IPS DF 19.7 (cell line): ENCODE measurements at places on chromosomes 1 and 21.

- no peak for DNase-seq
These were observed 110.9 kb upstream of the C1orf174 start for GRCh38 chr1:4010814-4011605.

GRCh38 chr1:192549937-192550336 is 25.6 kb upstream of the RGS1 start:
- DNase-seq = no peak

GRCh38 chr1:4698911-4699310 is 44.5 kb downstream of the AJAP1 start:
- no peak for DNase-seq

- DNase-seq = no peak
These were observed 242.9 kb downstream of the GRIK1 start for GRCh38 chr21:29696937-29697336.

DNA sequence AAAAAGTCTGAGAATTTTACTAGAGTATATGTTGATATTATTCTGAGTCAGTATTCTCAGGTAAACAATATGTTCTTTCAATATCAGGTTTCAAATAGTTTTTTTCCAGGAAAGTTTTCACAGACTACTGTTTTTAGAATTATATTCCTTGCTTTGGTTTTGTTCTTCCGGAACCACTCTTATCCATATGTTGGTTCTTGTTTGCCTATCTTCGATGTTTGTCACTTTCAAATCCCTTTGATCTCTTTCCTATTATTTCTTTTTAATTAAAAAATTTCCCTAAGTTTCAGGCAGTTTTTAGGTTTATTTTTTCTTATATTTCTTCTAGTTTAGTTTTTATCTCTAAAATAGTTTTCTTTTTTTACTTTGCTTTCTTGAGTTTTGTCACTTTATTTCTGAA is 20.9 kb downstream of the NOS1AP start:
- no peak for DNase-seq

- DNase-seq = no peak
These were observed 228.2 kb downstream of the NFIA start for GRCh38 chr1:61310538-61310937.

DNA sequence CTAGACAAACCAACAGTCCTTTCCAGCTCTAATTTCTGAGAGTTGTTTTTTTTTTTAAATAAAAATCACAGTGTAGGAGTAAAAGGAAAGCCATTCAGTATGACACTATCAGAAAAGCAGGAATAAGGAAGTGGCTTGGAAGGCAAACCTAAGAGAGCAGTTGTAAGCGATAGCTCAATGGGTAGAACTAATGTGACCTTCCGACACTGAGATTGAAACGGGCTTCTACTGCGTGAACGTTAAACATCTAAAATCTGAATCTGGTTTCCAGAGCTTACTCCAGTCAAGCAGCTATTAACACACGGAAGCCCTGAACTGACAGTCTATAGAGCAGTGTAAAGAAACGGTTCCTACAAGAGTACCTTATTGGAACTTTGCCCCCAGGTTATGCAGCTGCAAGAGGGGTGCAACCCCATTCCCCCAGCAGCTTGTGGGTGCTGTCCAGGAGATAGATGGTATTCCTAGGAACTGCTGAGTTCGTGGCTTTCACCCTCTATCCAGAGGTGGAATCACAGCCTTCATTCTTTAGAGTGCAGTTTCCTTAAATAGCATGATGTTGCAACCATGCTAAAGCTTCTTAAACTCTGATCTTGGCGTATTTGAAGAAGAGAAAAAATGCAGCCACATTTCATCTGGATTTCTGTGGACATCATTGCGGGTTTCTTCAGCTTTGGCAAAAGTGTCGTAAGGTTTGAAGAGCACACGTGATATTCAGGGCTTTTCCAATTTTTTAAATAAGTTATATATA is 3.3 kb upstream of the IRF2BP2 start:
- no peak for DNase-seq

- DNase-seq = no peak
These were observed 1.3 kb upstream of the H3-3A start for GRCh38 chr1:226061068-226061840.

- no peak for DNase-seq
These were observed 41.4 kb upstream of the TNR start for GRCh38 chr1:175784831-175785230.

- DNase-seq = no peak
These were observed 428.9 kb downstream of the MATN1 start for GRCh38 chr1:30294508-30294907.

DNA sequence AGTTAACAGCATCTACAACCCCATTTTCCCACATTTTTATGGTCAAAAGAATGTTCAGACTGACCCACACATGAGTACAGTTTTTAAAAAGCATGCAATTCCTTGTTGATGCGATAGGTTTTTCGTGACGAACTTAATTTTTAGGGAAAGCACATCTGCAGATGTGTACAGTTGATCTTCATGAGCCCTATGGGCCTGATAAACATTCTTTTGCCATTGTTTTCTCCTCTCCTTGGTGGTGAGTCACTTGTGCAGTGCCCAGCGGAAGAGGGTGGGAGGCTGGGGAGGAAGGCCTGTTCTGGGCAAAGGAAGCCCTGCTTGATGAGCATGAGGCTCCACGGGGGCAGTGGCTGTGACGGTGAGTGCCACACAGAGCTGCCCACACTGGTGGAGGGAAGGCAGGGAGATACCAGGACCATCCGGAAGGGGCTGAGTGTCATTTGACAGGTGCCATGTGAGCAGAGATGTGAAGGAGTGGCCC is 5.3 kb downstream of the ARF1 start:
- DNase-seq = no peak

DNA sequence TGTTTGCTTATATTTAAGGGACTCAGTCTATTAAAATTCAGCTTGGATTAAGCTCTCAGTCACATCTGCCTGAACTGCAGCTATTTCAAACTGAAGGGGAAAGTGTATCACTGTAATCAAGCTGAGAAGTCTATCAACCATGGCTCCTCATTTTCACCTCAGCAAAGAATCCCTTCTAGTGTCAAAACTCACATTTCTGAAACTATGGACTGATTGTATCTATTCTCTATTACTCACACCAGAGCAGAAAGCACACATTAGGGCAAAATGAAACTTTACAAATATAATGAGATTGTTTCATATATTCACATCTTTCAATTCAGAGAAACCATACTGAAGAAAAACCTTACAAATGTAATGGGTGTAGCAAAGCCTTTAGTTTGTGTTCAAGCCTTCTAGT is 14.6 kb upstream of the C1orf146 start:
- no peak for DNase-seq

- DNase-seq = no peak
These were observed 39.0 kb downstream of the GDAP2 start for GRCh38 chr1:117890452-117890851.

DNA sequence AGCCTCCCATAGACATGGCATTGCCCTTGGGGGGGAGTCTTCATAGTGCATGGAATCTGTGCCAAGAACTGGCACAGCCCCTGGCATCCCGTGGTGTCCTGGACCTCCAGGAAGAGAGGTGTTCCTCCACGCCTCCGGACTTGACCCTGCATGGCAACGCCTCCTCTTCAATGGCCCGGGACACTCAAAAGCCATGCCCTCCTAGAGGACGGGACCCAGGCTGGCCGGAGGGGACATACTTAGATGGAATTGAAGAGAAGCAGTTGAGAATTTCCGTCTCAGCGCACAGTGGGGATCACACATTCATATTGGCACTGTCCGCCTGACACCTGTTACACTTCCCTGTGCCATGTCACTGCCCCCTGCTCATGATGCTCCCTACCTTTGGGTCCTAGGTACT is 38.4 kb upstream of the TENT5C start:
- DNase-seq = no peak

- DNase-seq = no peak
These were observed 14.0 kb upstream of the GBP5 start for GRCh38 chr1:89286549-89287180.

- DNase-seq = no peak
These were observed 48.7 kb upstream of the DMRTA2 start for GRCh38 chr1:50471967-50472366.

- no peak for DNase-seq
These were observed 1.7 kb downstream of the CNTN2 start for GRCh38 chr1:205044741-205045140.

- DNase-seq = no peak
These were observed 54.6 kb downstream of the ADSS2 start for GRCh38 chr1:244397131-244397530.

- no peak for DNase-seq
These were observed 160.9 kb downstream of the TBX15 start for GRCh38 chr1:118827207-118827606.

- no peak for DNase-seq
These were observed 2.7 kb upstream of the CDC42BPA start for GRCh38 chr1:227321035-227321434.

DNA sequence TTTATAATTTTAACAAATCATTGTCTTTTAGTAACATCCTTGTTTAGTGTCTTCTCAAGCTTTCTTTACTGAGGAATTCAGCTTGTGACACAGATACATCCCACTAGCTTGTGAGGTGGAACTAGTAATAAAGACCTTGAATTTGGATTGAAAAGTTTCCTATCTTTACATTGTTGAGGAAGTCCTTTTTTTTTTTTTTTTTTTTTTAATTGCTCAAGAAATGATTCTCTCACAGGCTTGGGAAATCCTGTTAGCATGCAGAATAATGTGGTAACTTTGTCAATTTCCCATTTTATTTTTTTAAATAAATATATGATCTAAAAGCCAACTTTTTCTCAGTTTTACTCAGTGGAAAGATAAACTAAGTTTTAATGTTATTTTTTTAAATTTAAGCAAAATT is 15.8 kb downstream of the DENND2D start:
- DNase-seq = no peak

DNA sequence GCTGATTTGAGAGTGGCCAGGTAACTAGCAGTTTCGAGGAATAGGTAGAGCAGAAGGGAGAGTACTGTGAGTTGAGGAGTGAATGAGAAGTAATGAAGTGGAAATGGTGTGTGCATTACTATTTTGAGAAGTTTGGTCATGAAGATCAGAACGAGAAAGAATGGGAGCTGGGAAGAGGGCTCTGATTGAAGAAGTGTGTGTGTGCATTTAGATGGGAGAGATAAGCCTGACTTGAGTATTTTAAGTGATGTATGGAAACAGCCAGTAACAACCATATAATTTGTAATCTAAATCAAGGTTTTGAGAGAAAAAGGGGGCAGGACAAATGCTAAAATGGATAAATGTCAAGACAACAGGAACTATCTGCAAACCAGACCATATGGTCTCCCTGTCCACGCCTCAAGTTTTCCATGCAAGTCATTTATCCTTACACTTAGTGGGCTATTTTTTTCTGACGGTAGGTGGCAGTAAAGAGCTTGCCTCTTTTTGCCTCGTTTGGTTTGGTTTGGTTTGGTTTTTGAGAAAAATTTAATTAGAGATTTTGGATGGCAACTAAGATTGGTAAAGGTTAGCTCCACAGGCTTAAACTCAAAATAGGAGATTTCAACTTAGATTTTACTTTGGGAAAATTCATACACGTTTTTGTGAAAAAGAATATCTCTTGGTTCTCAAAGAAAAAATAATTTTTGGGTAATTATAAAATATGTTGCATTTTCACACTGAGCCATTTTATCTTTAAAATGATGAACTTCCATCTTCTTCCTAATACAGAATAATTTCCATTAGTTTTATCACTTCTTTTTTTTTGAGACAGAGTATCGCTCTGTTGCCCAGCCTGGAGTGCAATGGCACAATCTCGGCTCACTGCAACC is 9.5 kb upstream of the B3GALNT2 start:
- DNase-seq = no peak

DNA sequence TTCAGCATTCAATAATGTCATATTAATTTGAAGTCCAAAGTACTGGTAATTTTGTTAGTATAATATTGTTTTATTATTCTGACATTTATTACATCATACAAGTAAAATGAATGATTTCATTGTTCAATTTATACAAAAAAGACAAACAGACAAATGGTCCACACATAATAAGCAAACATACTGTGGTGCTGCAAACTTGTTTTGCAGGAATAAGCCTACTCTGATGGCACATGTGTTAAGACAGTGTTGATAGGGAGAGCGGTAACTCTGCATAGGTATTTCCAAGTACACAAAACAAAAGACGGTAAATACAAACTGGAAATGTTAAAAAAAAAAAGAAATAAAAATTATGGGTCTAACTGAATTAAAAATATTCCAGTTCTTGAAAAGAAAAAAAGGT is 59.7 kb upstream of the DPYD start:
- DNase-seq = no peak

DNA sequence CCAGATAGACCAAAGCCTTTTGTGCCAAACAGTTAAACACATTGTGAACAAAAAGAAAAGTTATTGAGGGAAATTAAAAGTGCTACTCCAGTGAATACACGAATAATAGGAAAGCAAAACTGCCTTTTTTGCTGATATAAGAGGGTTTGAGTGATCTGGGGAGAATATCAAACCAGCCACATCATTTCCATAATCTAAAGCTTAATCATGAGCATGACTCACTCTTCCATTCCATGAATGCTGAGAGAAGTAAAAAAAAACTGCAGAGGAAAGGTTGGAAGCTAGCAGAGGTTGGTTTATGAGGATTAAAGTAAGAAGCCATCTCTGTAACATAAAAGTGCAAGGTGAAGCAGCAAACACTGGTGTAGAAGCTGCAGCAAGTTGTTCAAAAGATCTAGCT is 350.6 kb upstream of the NCAM2 start:
- no peak for DNase-seq

DNA sequence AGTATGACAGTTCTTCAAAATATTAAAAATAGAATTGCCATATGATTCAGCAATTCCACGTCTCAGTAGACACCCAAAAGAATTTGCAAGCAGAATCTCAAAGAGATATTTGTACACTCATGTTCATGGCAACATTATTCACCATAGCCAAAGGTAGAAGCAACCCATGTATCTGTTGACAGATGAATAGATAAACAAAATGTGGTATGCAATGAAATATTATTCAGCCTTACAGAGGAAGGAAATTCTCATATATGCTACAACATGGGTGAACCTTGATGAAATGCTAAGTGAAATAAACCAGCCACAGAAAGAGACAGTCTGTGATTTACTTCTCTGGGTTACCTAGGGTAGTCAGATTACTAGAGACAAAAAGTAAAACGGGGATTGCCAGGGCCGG is 47.0 kb downstream of the NAV1 start:
- DNase-seq = no peak

DNA sequence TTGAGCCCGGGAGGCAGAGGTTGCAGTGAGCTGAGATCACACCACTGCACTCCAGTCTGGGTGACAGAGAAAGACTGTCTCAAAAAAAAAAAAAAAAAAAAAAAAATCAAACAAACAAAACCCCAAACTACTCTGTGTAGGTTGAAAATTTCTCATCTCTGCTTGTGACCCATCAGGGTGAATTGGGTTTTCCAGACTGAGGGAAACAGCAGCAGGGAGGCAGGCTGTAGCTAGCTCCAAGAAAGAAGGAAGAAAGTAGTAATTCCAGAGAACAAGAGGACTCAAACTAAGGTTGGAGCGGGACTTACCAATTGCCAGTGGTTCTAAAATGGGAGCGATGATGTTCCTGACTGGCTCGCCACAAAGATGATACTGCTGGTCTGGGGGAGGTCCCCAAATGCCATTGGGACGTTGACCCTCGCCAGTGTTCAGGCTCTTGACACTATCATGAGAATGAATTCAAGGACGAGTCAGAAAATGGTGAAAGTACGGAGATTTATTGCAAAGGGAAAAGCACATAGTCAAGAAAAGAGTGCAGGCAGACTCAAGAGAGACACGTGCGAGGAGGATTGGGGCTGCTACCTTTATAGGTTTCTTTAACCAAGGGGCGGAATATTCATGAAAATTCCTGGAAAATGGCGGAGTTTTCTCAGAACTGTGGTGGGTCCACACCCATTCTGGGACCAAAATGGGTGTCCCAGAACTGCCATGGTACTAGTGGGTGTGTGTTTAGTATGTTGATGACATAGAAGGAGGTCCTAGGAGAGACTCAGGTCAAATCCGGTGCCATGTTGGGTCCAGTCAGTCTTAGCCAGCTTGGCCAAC is 13.4 kb downstream of the AADACL4 start:
- DNase-seq = no peak
